G401 (cell line): ENCODE measurements at places on chromosomes 11 and 22.

GRCh38 chr22:49976439-49977175 lies 16.0 kb downstream of the PIM3 start:
- DNase-seq = no peak

DNA sequence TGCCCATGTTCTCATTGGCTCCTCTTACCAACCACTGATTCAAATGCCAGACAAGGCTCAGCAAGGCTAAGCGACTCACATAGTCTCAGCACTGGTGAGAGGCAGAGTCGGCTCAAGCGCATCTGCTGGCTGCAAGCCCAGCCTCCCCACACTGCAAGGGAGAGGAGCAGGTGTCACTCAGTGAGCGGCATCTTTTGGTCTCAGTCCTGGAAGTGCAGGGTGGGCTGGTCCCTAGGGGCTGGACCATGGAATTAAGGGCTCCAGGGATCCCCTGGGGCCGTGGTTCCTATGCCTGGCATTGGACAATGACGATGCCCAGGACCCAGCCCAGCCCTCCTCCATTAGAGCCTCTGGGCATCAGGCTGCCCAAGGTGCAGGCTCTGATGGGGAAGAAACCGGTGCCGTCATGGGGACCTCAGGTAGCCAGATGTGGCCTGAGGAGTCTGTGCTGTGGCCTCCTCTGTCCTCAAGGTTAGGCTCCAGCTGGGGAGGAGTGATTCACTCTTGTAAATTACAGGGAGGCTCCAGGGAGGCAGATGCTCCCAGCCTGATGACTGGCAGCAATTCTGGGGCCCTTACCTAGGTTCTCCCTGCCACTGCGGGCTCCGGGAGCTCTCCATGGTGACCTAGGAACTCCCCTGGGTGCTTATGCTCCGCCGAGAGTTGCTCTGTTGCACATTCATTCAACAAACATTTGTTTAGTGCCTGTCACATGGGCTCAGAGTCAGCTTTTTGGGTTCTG lies 28.0 kb downstream of the FADS2 start:
- peak; percentile 50 for DNase-seq

GRCh38 chr22:44603767-44604166 lies 98.2 kb upstream of the PRR5 start:
- DNase-seq = no peak

DNA sequence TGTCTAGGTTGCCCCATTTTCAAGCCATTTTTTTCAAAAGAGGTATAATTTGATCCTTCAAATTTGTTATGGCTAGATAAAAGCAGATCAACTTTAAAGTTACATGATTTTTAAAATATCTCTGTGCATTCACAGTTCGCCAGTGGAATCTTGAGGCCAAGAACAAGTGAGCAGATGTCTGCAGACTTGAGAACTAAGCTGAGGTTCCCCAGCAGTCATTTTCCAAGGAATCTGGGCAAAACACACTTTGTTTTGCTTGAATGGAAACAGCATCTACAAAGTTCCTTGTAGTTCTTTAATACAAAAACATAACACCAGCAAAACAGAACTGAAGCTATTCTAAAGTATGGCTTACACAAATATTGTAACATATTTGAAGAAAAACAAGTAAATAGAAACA lies 7.7 kb downstream of the MPPED2 start:
- no peak for DNase-seq

GRCh38 chr11:18455686-18456372 lies at the start of gene LDHAL6A:
TSS of gene LDHAL6A (plus strand) at chr11:18455856. CDS start at chr11:18456681, 825 bp downstream.
- no peak for DNase-seq

GRCh38 chr11:95999711-96000406 lies 76.0 kb upstream of the MTMR2 start:
- DNase-seq = no peak

- no peak for DNase-seq
Measured at GRCh38 chr11:47329431-47329986, 23.0 kb downstream of the MYBPC3 start.

DNA sequence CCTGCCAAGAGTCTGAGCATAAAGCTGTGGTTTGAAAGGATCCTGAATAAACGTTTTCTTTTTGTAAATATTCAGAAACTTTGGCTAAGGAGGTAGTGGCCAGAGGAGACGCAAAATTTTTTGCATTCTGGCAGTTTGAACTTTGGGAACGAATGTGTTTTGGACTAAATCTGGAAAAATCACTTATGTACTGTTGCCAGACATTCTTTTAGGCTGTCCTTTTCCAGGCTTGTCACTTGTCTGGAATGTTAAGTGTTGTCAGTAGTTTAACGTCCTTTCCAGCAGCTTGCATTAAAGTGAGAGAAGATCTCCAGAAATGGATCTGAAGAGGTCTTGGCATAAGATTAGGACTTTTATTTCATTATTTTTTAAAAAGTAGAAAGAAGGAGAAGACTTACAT lies 18.5 kb downstream of the SPECC1L start:
- DNase-seq = no peak

DNA sequence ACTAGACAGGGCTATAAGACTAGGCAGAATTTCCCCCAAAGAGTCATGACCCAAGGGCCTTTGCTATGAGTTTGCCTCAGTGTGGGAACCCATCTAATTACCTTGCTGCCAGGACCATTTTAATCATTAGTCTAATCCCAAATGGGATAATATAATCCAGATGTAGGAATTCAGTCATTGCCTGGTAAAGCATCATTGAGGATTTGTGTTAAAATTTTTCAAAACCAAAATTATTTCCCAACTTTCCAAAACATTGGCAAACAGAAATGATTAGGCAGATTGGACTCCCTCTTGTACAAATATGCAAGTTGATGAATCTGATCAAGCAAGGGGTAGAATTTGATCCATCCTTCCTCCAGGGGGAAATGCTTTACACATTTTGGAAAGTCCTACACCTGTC lies 16.2 kb upstream of the MMP13 start:
- no peak for DNase-seq

GRCh38 chr11:112408517-112408916 lies 147.9 kb upstream of the PLET1 start:
- DNase-seq = no peak

DNA sequence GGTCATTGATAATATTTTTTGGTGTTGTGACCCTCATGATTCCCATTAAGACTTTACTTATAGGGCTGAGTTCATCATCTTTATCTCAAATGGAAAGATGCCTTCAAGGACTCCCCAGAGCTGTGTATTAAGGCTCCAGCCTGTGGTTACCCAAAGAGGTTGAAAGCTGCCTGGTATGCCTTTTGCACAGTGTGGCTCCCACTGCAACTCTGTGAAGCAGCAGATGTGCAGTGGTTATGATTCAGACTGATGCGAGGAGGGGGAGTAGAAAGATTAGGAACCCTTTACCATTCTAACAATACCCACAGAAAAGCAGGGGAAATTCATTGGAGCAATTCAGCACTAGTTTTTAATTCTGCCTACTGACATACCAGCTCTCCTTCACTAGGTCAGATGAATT lies 560.0 kb downstream of the INSC start:
- DNase-seq = no peak

- DNase-seq = peak; percentile 91
Measured at GRCh38 chr22:46043816-46044620, 67.1 kb upstream of the WNT7B start.

DNA sequence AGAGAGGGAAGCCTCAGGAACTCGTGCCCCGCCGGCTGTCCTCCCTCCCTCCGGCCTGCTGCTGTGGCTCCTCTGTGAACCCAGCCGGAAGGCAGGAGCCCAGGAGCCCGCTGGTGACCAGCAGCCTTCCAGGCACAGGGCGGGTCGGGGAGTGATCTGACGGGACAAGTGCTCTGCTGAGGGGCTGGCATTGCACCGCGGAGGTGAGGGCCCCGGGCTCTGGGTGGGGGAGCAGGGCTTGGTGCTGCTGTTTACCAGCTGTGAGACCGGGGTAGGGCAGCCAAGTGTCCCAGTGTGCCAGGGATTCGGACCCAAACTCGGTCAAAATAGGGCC lies 53.3 kb downstream of the FLRT1 start:
- no peak for DNase-seq

DNA sequence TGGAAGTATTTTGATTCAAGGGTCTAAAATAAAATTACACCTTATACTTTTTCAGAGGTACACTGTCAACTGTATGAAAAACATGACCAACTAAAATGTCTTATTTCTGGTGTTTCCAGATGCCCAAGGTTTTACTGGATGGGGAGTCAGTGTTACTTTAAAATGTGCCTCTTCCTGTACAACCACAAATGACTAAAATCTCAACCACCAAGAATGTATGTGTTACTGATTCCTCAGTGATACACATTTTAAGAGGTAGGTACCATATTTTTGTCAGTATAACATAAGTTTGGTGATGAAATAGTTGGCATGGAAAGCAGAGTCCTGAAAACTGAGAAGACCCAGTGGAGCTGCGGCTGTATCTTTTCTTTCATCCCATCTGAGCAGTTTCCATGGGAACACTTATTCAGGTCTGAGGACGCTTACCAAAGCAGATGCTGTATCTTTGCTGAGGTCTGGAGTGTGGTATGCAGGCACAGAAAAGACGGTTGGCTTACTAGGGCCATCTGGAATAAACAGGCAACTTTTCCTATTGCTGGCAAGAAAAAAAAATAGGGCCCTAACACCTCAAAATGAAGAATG lies 21.2 kb upstream of the TP53AIP1 start:
- no peak for DNase-seq

DNA sequence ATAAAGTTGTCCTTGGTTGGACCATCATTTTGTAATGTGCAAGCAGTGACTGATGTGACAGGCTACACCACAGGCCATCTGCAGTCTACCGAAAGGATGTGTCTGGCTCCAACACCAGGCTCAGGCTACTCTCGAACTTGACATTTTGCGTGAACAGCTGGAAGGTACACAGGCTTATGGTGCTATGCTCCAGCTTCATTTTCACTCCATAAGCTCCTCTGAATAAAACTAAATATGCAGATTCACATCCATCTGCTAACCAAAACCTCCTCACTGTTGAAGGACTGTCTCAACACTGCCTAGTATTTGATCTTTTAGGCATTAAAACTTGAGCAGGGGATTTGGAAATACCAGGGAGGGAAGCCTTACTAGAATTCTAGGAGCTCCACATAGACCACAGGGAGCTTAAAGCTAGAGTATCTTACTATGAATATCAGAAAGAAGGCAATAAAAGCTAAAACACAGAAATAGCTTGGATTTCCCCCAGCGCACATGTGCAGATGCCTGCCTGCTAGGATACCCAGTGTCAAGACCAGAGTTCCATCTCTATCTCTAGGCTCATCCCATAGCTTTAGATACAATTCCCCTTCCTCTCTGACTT lies 383.9 kb upstream of the FAT3 start:
- no peak for DNase-seq

DNA sequence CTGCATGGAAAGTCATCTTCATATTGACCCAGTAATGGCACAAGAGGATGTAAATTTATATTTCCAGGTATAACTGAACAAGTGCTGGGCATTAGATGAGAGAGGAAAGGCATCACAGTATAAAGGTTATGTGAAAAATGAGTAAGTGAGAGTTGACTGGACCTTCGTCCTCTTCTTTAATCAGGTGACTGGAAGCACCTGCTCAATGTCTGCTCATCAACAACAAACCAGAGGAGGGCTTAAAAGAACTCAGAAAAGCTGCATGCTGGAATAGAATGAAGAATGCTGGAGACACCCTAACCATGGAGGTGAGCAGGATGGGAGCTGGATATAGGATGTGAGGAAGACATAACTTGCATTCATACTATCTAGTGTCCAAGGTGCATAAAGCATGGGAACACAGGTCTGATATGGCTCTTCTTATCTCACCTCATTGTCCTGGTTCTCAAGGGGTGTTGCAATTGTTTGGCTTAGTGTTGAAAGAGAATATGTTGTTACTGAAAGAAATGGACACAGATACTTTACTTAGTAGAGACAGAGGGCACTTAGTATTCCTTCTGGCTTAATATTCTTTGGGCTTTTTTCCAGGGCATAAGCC lies 7.3 kb upstream of the SLC22A9 start:
- no peak for DNase-seq

DNA sequence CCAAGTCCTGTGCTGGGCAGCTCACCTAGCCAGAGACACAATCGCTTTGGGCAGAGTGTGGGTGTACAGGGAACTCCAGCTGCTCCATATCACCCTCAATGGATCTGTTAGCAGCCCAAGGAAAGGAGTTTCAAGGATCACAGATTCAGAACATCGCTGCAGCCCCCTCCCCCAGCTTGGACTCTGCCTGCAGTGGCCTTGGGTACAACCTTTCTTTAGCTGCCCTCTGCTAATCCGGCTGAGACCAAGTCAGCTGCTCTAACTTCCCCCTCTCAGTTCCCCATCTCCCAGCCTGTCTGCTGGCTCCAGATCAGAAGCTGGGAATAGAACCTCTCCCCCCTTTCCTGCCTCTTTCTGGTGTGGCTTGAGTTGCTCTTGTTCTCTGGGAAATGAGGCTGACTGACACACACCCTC lies 1.3 kb downstream of the TMEM86A start:
- no peak for DNase-seq

GRCh38 chr22:21443735-21444421 lies 23.3 kb upstream of the TMEM191C start:
- no peak for DNase-seq

- no peak for DNase-seq
Measured at GRCh38 chr11:66915866-66916265, 42.3 kb downstream of the PC start.
